Iris pigment epithelial cell (primary cell): ENCODE measurements at places on chromosomes 6 and 20.

GRCh38 chr6:33749401-33749800 is 2.7 kb upstream of the IP6K3 start:
- DNase-seq, result no peak

GRCh38 chr20:53083411-53083810 is 111.3 kb downstream of the TSHZ2 start:
- no peak for DNase-seq

DNA sequence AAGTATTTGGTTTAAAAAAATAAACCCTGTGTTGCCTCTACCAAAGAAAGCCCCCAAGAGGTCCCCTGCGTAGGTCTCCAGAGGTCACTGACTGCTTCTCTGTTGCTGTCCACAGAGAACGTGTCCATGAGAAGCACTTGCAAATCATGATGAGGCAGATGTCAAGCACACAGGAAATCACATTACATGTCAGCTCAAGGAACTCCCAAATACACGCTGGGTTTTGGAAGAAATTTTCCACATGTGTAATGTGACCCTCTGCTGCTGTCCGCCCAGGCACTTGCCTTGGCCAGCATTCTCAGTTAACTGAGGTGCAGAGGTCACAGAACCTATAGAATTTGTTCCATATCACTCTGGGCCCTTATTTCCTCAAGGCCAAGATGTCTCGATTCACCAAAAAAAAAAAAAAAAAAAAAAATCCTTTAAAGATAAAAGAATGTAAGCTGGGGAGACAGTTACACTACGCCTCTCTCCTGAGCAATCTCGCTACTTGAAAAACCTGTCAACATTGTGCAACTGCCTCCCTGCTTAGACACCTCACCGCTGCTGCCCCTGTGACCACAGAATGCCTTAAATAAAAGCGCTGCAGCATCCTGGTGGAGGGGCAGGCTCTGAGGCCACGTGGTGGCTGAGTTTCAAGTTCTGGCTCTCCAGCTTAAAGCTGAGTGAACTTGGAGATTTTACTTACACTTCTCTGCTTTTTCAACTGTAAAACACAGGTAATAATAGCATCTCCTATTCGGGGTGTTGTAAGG is 42.3 kb downstream of the SLC22A23 start:
- DNase-seq, result peak; percentile 94

GRCh38 chr6:95117236-95117635 is 460.1 kb upstream of the MANEA start:
- no peak for DNase-seq

DNA sequence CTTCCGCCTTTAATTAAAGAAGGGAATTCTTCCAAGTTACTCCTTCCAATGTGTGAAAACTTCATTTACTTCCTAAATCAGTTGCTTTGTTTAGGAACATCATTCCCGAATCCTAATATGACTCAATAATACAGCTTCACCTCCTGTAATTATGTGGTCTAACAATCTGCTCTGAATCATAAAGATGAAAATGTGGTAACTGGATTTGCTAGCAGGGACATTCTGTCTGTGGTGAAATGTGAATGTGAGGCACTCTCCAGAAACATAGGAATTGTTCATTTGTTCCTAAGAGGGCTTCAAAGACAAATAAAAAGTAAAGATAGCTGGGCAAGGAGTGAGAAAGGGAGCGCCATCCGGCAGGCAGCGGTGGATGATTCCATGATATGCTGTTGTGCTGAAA is 678.1 kb downstream of the KIF16B start:
- DNase-seq, result no peak

DNA sequence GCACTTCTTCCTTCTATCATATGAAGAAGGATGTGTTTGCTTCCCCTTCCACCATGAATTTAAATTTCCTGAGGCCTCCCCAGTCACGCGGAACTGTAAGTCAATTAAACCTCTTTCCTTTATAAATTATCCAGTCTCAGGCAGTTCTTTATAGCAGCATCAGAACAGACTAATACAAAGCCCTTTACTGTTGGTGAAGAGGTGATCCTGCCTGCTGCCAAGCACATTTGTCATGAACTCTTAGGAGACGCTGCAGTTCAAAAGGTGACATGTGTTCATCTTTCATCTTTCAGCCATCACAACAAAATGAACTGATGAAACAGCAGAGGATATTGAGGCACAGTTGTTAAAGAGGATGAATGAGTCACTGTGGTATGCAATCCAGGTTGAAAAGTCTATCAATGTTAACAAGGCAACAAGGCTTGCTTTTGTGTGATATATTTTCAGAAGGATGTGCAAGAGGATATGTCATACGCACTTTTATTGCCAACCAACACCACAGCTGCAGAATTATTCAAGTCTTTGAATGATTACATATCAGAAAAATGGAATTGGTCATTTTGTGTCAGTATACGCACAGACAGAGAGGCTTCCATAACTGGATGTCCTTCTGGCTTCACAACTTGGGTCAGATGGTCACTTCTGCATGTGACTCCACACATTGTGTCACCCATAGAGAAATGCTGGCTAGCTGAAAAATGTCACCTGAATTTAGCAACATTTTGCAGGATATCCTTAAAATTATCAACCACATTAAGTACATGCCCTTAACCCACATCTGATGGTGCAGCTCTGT is 52.4 kb upstream of the PLN start:
- peak; percentile 83 for DNase-seq
